ENCODE measurements at places on chromosomes 13 and 19. TPM values are rescaled to one million over a fixed set of nuclear protein-coding genes. Genes with fewer than 3 reads are reported as not detected.

The CYP4F2 gene
- polyA plus RNA-seq, result not detected

The ASF1B gene
- not detected for polyA plus RNA-seq

The PSG3 gene
- not detected for polyA plus RNA-seq

The TMEM91 gene
- polyA plus RNA-seq, result 3.3 TPM

The POU4F1 gene
- polyA plus RNA-seq, result not detected

The OR7A10 gene
- polyA plus RNA-seq, result not detected

The ZNF536 gene
- polyA plus RNA-seq, result 4.6 TPM

The TNNI3 gene
- not detected for polyA plus RNA-seq

The GPR42 gene
- polyA plus RNA-seq, result not detected

The NEK5 gene
- polyA plus RNA-seq, result 1.3 TPM

The RABAC1 gene
- 157 TPM for polyA plus RNA-seq

The C13orf46 gene
- not detected for polyA plus RNA-seq

The CEACAM5 gene
- not detected for polyA plus RNA-seq

The SCEL gene
- not detected for polyA plus RNA-seq

The ZNF582 gene
- 15.3 TPM for polyA plus RNA-seq

The NXNL1 gene
- not detected for polyA plus RNA-seq

The PRX gene
- not detected for polyA plus RNA-seq

The CGB7 gene
- not detected for polyA plus RNA-seq

The ZNF497 gene
- polyA plus RNA-seq, result 0.09 TPM

The NCAN gene
- polyA plus RNA-seq, result 1.6 TPM

The FAM83E gene
- not detected for polyA plus RNA-seq

The SPRYD7 gene
- polyA plus RNA-seq, result 37.1 TPM

The TLE2 gene
- polyA plus RNA-seq, result 0.98 TPM

The MADCAM1 gene
- polyA plus RNA-seq, result not detected

The SERTAD1 gene
- polyA plus RNA-seq, result 0.52 TPM

The LILRA2 gene
- not detected for polyA plus RNA-seq

The FAAP24 gene
- not detected for polyA plus RNA-seq

The PSG2 gene
- not detected for polyA plus RNA-seq

The LIM2 gene
- not detected for polyA plus RNA-seq

The FPR1 gene
- polyA plus RNA-seq, result not detected

The VSTM2B gene
- polyA plus RNA-seq, result 2.0 TPM

The HIPK4 gene
- not detected for polyA plus RNA-seq

The WDR87 gene
- polyA plus RNA-seq, result not detected

The PRSS57 gene
- not detected for polyA plus RNA-seq

The ZNF77 gene
- 0.81 TPM for polyA plus RNA-seq

The ZNF420 gene
- 37.0 TPM for polyA plus RNA-seq

The IFNL1 gene
- polyA plus RNA-seq, result not detected

The FPR3 gene
- not detected for polyA plus RNA-seq

The ONECUT3 gene
- not detected for polyA plus RNA-seq

The KLK14 gene
- not detected for polyA plus RNA-seq

The PRKCG gene
- 286 TPM for polyA plus RNA-seq

The SELENOV gene
- polyA plus RNA-seq, result not detected

The CEACAM1 gene
- not detected for polyA plus RNA-seq

The ELSPBP1 gene
- polyA plus RNA-seq, result not detected

The PSPN gene
- polyA plus RNA-seq, result 0.35 TPM

The CTU1 gene
- polyA plus RNA-seq, result not detected

The CYP2A6 gene
- not detected for polyA plus RNA-seq

The ARRDC2 gene
- 0.15 TPM for polyA plus RNA-seq

The HDGFL2 gene
- polyA plus RNA-seq, result 3.8 TPM

The FNDC3A gene
- 19.7 TPM for polyA plus RNA-seq

The STARD13 gene
- 3.7 TPM for polyA plus RNA-seq

All from Purkinje cell (primary cell).